ENCODE measurements at places on chromosomes 5 and 9.

GRCh38 chr5:122447072-122447471, 135.0 kb downstream of the SNCAIP start:
- DNase-seq, result no peak

- no peak for DNase-seq
These were observed 32.4 kb downstream of the GNAQ start for GRCh38 chr9:77999231-77999631.

DNA sequence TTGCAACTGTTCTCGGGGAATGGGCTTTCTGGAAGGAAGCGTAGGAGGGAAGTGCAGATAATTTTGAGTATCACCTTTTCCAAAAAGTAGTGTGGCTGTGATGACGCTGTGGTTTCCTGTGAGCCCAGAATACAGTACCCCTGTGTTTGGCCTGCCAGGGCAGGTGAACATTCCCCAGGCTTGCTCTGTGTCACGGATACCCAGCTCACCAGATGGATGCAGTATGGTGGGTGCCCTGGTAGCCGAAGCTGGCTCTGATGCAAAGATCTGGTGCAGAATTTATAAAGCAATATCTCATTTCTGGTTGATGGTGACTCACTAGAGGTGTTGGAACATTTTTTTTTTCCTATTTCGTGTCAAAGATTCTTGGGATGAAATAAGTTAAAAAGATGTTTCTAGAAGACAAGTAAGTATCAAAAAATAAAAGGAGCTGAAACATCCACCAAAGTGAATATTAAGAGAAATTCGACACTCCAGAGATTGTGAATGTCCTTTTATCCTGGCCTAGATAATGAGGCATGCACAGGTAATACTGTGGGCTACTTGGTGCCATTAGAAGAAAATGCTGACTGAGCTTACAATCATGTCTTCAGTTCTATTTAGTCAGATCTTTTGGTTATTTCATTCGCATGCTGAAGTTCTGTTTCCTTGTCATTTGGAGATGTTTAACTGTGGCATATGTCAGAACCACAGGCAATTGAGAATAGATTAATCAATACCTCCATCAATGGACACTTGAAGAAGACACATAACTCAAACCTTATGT, 200.1 kb downstream of the GADD45G start:
- no peak for DNase-seq

- no peak for DNase-seq
These were observed 14.4 kb downstream of the TBC1D9B start for GRCh38 chr5:179893076-179893957.

GRCh38 chr5:107011605-107012004, 659.1 kb downstream of the EFNA5 start:
- no peak for DNase-seq

GRCh38 chr9:30775236-30775635, 1609.2 kb upstream of the ACO1 start:
- no peak for DNase-seq

DNA sequence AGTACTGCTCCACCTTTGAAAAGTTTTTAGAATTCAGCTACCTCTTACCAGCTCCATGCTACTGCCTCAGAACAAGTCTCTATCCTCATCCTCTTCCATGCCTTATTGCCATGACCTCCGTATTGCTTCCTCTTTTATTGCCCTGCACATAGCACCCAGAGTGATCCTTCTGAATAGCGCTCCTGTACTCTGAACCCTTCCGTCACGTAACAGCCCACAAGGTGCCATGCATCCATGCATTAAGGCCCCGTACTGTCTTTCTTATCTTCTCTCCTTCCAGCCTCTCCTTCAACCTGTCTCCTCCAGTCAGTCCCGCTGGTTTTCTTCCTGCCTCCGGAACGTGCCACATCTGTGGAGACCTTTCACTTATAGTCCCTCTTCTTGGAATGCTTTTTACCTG, 273.3 kb upstream of the SEMA6A start:
- DNase-seq, result no peak

DNA sequence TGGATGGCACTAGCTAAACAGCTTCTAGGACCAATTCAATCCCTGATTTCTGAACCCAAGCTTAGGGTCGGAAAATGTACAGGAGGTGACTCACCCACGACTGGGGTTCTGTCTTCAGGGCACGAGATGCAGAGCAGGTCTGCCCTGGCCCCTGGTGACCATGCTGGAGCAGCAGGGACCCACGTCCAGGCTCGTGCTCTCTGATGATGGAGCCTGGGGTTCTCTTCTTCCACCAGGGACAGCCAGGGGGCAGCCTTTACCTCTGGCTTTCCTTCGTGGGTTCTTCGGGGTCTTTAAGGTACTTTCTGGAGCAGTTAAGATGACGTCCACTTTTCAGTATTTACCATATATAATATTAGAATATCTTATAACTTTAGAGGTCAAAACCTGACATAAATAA, 2.1 kb downstream of the CFAP77 start:
- no peak for DNase-seq
